ENCODE measurements at places on chromosomes 7 and 10.

- DNase-seq, result no peak
These were observed 163.2 kb downstream of the JAZF1 start for GRCh38 chr7:28017372-28017771.

DNA sequence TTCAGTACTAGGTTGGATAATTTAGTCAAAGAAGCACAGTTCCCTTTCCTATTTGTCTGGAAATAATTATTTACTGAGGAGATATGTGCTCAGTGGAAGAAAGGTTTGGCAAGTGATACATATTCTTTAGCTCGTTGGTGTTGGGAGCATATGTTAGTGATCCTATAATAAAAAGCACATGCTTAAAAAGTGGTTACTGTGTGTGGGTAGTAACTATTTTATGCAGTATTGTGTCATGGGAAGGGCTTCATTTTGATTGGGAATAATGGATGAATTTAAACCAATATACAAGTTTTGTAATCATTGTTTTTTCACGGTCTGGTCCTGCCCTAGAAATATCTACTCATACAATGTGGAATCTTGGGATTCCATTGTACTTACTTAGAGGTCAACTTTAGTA is 188.7 kb upstream of the PPP1R3A start:
- DNase-seq, result no peak

DNA sequence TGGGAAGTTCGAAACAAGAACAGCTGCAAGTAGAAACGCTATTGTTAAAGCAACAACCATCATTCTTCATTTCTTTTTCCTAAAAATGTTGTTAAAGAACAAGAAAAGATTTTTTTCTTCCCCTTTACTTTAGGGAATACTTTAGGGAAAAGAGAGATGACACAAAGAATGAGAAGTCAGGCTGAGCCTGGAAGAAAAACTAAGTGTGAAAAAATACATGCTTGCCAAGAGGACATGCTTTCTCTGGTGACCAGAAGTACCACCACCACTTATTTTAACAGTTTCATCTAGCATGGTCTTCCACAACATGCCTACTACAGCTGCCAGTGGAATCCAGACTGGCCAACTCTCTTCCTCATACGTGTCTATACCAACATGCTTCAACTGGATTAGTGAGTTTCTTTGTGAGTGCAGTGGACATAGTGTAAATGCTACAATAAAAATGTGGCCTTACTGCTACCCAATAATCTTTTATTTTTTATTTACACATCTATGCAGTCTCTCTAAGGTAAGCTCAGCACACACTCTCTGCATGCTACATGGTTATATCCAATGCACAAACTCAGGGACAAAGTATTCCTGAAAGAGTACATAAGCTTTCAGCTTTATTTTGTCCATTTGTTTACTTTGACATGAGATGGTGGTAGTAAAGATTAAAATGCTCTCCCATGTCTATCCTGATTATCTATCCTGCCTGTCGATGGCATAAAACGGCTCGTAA is 196.2 kb downstream of the TAX1BP1 start:
- DNase-seq, result no peak

- DNase-seq, result no peak
These were observed 8.9 kb upstream of the PNLIP start for GRCh38 chr10:116536810-116537209.

- no peak for DNase-seq
These were observed 133.6 kb downstream of the CUBN start for GRCh38 chr10:16995867-16996529.

DNA sequence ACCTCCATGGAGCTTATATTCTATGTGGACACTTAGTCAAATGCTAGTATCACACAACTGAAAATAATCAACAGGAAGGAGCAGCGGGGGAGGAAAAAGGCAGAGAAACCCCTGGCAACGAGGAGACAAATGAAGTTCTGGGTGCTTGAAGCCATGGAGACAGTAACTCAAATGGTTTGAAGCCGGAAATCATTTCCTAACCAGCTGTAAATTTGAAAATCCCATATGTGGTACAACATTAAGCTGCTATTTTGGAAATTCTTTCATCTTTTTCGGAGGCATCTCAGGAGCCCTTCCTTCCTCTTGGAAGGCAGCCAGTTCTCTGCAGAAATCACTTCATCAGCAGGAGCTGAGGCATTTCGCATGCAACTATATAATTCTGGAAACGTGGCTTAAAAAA is 91.4 kb downstream of the PPP1R3C start:
- no peak for DNase-seq

DNA sequence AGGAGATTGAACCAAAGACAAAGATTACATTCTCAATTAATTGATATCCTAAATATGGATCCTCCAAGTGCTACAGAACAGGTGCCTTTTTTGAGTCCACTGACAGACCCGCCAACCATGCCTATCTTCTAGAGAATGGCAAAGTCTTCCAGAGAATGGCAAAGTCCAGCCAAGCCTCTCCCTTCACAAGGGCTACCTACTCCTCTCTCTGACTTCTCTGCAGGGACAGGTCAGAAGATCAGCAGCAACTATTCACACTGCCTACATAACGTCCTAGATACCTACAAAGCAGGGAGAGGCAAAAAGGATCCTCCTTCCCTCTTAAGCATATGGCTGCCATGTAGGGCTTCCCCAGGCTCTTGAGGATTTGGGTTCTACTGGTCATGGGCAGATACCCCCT is 12.4 kb downstream of the UBE2H start:
- no peak for DNase-seq

- no peak for DNase-seq
These were observed 19.4 kb downstream of the ZMIZ1 start for GRCh38 chr10:79088176-79088575.

DNA sequence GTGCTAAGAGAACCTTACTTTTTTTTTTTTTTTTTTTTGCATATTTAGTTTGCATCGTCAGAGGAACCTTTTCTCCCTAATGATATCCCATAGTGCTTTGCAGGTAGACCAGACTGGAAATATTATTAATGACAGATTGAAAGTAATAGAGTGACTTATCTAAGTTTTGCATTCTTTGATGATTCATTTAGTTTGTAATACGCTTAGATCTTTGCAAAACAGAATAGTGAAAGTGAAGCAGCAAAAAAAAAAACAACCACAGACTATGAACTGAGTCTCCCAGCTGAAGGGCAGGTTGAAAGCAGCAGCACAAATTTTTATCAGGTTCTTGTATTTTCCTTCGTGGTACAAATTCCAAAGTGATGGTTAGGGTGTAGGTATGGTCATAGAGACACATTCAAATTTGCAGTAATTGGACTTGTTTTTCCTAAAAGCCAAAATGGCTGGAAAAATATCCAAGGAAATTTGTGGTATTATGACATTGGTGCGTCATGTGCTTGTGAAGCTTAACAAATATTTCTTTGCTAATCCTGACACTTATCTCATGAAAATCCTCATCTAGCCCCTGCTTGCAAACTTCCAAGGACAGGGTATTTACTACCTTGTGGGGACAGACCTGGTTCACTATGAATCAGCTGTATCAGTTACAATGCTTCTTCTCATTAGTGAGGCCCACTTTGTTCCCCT is 81.8 kb upstream of the CREB5 start:
- DNase-seq, result peak; percentile 21

DNA sequence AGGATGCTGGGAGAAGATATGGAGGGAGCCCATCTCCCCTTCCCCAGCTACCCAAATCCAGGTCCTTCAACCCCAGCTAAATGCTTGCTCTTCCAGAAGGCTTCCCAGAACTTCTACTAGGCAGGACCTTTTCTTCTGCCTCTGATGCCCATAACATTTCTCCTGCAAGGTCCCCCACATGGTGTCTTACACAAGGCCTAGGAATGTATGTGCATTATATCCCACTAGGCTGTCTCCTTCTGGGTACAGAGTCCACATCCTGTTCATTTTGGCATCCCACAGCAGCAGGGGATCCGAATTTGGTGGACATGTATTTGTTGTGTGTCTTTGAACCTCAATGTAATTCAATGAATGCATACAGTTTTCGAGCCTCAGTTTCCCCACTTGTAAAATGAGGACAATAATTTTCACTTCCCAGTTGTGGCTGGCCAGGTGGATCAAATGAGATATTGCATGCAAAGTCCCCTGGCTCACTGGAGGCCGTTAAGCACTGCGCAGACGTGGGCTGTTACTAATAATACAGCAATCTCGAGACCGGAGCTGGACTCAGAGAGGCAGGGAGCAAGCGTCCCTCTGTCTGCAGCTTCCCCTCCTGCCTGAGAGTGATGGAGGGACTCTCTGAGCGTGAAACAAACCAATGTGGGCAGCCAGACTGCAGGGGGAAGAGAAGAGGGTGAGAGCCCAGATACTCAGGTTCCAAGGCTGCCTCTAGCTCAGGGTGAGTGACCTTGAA is 18.6 kb upstream of the YWHAG start:
- no peak for DNase-seq

- DNase-seq, result peak; percentile 72
These were observed 151.0 kb downstream of the CHN2 start for GRCh38 chr7:29345590-29345989.

DNA sequence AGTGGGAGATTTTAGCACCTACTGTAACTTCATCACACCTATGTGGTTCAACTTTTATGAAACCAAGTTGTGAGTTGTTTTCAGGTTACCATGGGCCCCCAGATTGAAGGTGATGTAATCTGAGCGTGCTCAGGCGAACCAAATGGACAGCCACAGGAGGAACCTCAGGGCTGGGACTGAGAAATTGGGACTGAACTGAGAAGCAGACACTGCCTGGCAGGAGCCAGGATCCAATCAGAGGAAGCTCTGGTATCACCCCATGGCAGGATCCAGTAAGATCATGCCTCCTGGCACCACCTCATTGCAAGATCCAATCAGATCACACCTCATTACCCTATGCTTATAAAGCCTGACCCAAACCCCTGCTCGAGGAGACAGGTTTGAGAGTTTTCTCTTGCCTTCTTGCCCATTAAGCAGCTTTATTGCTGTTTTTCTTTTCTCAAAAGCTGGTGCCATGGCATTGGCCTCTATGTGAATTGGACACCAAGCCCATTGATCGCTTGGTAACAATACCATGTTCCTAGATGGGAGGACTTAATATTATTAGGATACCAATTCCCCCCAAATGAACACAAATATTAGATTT is 43.2 kb upstream of the GDF10 start:
- DNase-seq, result no peak

- DNase-seq, result no peak
These were observed 271.7 kb downstream of the BICC1 start for GRCh38 chr10:58784361-58784760.
